Effector CD8-positive, alpha-beta T cell (primary cell): ENCODE measurements at places on chromosomes 16 and 17.
A peak's percentile ranks its signal among the peaks of the same experiment; 100 is the strongest.

GRCh38 chr17:77436481-77436880 lies 295.7 kb downstream of the SEC14L1 start:
- no peak for DNase-seq

DNA sequence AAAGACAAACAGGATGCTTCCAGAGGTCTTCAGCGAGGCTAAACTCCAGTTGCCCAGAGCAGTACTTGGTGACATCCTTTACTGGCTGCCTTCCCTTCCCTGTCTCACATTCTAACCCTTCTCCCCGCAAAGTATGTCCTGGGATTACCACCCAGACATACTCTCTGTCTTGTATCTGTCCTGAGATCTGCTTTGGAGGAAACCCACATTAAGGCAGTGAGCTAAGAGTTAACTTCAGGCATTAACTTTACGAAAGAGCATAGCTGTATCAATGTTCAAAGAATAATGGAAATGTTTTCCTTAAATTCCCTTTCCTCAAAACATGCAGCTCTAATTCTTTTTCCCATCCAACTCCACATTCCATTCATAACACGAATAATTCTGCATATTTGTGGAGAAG lies 385.2 kb downstream of the NPIPA8 start:
- no peak for DNase-seq

DNA sequence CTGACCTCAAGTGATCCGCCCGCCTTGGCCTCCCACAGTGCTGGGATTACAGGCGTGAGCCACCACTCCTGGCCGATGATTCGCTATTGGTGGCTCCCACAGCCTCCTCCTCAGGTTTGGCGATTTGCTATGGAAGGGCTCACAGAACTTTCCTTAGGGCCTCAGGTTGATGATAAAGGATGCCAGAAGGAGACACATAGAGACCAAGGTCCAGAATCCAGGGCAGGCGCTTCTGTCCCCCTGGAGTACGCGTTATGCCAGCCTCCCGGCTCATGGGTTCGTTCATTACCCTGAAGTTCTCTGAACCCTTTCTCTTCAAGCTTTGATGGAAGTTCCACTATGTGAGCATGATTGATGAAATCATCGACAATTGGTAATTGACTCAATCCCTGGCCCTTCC lies 19.9 kb downstream of the LGALS3BP start:
- no peak for DNase-seq

GRCh38 chr17:42803074-42803883 lies 4.6 kb downstream of the CNTD1 start:
- DNase-seq = no peak

DNA sequence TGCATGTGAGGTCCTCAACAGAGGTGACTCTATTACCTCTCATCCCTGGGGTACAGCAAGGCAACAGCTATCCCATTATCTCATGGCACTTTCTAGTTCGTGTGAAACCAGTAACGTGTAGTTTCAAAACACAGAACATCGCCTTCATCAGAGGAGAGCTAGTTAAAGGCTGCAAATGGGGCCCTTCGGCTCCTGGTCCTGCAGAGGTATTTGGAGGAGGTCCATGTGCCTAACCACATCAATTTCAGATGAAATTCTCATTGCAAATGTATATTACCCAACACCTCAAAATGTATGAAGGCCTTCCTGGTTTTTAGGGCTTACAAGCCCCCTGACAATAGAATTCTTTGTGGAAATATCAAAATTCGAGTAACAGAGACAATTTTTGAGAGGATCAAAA lies 95.7 kb upstream of the PSMD7 start:
- no peak for DNase-seq

GRCh38 chr17:81310949-81311550 lies 15.9 kb upstream of the SLC38A10 start:
- DNase-seq = no peak

- no peak for DNase-seq
Measured at GRCh38 chr17:10657148-10657547, at the start of gene MYH3. Gene MYH3, minus strand, starts transcription at chr17:10657309. Its CDS starts 2,245 bp downstream, at chr17:10655064.

GRCh38 chr17:40218006-40218739 lies 931 bp upstream of the WIPF2 start:
- DNase-seq = no peak

GRCh38 chr17:19718041-19718612 lies 1.7 kb upstream of the SLC47A2 start:
- no peak for DNase-seq

DNA sequence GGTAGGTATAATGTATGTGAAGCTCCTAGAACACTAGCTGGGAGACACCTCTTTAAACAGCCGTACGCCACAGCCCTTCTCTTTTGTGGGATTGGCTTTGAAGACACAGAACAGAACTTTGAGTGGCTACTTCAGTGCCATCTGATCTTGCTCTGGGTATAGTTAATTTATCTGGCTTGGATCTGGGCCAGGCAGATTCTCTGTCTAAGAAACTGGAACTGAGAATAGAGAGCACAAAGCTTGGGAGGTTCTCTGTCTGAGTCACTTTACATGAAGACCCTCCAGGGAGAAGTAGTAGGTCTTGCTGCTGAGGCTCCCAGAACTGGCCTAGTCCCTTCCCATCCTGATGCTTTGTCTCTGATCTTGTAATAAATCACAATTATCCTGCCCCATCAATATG lies 721.0 kb upstream of the KIF2B start:
- DNase-seq = no peak

GRCh38 chr17:31512104-31512740 lies 120.7 kb downstream of the RAB11FIP4 start:
- no peak for DNase-seq

GRCh38 chr17:64575431-64575830 lies 68.7 kb downstream of the CEP95 start:
- DNase-seq = no peak

DNA sequence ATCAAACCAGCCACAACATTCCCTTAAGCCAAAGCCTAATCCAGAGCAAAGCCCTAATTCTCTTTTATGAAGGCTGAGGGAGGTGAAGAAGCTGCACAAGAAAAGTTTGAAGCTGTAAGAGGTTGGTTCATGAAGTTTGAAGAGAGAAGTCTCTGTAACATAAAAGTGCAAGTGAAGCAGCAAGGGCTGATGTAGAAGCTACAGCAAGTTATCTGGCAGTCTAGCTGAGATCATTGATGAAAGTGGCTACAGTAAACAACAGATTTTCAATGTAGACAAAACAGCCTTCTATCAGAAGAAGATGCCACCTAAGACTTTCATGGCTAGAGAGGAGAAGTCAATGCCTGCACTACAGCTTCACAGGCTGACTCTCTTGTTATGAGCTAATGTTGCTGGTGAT lies 52.5 kb downstream of the NACA2 start:
- DNase-seq = no peak

GRCh38 chr16:61892531-61892930 lies 143.7 kb downstream of the CDH8 start:
- DNase-seq = no peak

- DNase-seq = no peak
Measured at GRCh38 chr17:62822080-62822904, 14.2 kb upstream of the MARCHF10 start.

DNA sequence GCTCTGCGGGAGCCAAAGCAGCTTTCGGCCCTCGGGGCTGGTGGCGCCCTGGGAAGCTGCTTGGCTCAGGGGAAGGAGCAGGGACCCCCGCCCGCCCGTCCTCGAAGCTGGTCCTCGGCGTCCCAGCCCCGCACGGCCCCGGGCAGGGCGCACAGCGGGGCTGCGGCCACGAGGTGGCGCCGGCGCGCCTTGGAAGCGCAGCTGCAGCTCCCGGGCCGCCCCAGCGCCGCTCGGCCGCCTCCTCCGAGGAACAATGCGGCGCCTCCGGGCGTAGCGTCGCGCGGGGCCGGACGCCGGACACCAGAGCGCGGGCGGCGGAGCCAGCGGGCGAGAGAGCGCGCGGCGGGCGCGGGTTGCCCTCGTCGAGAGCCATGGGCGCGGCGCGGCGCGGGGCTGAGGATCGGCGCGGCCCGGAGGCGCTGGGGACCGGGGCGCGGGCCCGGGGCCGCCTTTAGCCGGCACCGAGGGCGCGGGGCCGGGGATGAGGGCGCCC lies at the start of gene MGAT5B:
Gene MGAT5B, plus strand, starts transcription at position 229 of the 493 bp plus-strand sequence. CDS start 626 bp downstream, outside the sequence.
- DNase-seq = peak; percentile 59

GRCh38 chr16:56574625-56575024 lies 9.8 kb downstream of the MT4 start:
- no peak for DNase-seq

GRCh38 chr16:11913425-11914079 lies 2.2 kb downstream of the GSPT1 start:
- peak; percentile 6 for DNase-seq

DNA sequence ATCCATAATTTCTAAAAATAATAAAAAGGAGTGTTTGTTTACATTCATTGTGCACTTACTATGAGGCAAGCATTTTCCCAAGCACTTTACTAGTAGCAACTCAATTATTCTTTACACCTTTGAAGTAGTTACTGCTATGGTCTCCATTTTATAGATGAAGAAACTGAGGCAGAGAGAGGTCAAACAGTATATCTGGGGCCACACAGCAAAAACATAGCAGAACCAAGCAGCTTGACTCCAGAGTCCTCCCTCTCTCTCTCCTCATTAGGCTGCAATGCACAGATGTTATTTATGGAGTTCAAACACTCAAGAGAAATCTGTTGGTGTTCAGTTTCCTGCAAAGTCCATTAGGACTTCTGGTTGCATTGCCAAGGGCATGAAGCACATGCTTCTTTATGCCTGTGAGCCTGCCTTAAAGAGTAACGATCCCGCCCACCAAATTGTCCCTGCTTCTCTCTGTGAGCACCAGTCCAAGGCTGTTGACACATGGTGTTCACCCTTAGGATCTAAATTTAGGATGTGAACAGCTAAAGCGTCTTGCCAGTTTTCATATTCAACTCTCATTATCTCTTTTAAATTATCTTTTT lies 44.0 kb downstream of the GPRC5B start:
- no peak for DNase-seq

DNA sequence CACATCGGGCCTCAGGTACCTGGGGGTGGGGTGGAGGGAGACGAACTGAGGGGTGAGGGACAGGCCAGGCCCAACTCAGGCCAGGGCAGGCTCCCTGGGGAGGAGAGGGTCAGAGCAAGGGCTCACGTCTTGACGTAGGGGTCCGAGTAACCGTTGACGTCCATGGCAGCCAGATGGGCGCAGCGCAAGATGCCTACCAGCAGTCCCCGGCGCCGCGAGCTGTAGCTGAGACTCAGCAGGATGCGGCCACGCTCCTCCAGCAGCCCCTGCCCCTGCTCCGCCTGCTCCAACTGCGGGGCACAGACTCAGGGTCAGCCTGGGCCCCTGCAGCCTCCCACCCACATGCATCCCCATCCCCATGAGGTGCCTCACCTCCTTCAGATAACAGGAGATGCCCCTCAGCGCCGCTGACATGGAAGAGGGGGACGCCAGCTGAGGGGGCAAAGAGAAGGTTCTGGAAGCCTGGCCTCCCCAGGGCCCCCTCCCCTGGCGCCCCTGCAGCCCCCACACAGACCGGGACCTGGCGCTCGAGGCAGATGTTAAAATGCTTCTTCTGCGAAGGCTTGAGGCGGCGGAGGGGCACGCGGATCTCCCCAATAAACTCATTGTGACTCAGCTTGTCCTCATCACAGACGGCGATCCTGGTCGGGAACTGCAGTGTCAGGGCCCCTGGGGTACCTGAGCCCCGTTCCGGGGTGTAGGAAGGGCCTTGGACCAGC lies 4.0 kb downstream of the DOC2A start:
- no peak for DNase-seq

DNA sequence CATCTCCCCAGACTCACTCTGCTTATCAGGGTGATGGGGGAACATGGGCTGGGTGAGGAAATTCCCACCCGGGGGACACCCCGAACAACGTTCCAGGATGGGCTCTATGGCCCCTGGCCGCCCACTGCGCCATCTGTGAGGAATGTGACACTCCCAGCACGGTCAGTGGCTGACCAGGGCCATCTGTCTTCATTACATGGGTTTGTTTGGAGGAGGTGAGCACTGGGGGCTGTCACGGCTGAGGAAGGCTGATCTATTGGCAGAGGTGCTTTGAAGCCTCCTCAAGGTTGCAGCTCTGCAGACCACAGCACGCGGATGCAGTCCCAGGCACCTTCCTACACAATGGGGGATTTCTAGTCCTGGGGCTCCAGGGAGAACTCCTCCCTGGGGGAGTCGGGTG lies 214.1 kb upstream of the FOXF1 start:
- no peak for DNase-seq

DNA sequence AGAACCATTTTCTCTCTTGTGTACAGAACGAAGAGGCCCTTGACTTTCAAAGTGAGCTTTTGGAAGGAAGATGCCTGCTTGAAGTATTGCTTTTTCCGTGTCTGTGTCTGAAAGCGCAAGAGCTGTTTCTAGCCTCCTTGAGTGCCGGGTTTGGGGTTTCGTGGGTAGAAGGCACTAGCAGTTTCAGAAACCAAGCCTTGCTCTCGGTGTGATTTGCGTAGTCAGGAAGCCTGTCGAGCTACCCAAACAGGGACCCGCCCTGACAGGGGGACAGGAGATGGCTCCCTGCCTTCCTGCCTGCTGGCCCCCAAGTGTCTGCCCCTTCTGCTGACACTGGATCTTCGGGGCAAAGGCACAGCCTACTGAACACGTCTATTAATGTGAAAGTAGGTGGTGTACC lies 322.0 kb downstream of the MAF start:
- no peak for DNase-seq

DNA sequence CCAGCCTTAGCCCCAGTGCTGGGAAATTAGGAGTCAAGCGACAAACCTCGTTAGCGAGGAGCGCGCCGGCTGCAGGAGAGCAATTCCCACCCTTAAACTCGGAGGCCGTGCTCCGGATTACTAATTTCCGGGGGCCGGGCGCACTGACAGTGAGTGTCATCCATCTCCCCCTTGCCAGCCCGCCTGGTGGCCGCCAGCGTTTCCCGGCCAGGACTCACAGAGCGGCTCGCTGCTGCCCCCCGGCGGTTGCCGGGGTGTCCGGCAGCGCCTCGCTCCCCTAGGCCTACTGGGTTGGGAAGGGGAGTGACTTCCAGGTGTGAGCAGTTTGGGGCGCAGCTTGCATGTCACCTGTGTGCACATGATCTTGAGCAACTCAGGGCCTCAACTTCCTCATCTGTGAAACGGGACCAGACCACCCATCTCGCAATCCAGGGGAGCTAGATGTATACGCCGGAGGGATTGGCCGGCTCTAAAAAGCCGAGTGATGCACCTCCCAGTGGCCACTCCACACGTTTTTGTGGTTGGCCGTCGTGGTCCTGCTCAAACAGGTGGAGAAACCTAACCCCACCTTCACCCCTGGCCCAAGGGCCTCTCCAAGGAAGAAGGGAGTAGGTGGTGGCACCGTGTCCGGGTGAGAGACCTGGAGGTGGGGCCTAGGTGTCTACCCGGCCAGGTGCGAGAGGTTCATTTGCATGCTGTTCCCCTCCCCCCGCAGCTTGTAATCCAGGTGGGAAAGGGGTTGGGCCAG lies 2.5 kb upstream of the GSE1 start:
- DNase-seq = peak; percentile 86

- DNase-seq = no peak
Measured at GRCh38 chr17:81931189-81931556, 3.6 kb upstream of the MAFG start.

- DNase-seq = peak; percentile 95
Measured at GRCh38 chr17:50161023-50161910, 4.5 kb upstream of the SGCA start.
